ENCODE measurements at places on chromosomes 2 and 18. TPM values are rescaled to one million over a fixed set of nuclear protein-coding genes. Genes with fewer than 3 reads are reported as not detected.

Gene SCN1A
- 0.16 TPM for polyA plus RNA-seq

Gene SNED1
- polyA plus RNA-seq, result 17.7 TPM

Gene PRKAG3
- not detected for polyA plus RNA-seq

Gene DSEL
- polyA plus RNA-seq, result 1.0 TPM

Gene SCN2A
- polyA plus RNA-seq, result 2.0 TPM

Gene SDC1
- polyA plus RNA-seq, result 6.7 TPM

Gene ERFE
- polyA plus RNA-seq, result not detected
